ENCODE measurements at places on chromosomes 2 and 18. TPM values are rescaled to one million over a fixed set of nuclear protein-coding genes. Genes with fewer than 3 reads are reported as not detected.

DNA sequence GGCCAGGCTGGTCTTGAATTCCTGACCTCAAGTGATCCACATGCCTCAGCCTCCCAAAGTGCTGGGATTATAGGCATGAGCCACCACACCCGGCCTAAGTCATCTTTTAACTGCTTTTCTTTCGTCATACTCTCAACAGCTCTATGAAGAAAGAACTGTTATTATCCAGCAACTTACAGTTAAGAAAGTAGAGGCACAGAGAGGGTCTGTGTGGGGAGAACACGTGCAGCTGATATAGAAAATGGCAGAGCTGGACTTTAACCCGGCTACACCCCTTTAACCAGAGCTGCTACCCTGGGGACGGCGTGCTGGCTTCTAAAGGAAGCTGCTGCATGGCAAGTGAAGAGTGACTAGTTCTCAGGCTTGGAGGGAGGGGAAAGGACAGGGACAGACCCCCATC lies 25.5 kb downstream of the IGFBP2 start:
- H3K4me1 ChIP-seq = no peaks in the 10 kb centered on the region
- H3K36me3 ChIP-seq = peaks cover 23% of the 10 kb centered on the region
- H3K27me3 ChIP-seq = no peaks in the 10 kb centered on the region
- H3K4me3 ChIP-seq = no peak overlapping the region

DNA sequence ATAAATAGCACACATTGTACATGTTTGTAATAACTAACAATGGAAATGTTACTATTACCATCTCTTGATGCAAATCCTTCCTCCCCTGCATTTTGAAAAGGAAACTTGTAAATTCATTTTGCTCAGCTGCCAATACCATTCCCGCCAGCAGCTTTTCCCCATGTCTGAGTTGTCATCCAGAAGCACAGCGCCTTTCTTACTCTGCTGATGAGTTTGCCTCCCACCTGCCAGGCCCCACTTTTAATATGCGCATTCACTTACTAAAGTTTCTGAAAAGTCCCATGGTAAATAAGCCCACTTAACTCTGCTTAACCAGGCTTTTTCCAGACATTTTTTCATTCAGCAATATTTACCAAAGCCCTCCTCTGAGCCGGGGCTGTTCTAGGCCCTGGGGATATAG lies 3.9 kb downstream of the CHST10 start:
- no peaks in the 10 kb centered on the region for H3K27me3 ChIP-seq
- no peak for DNase-seq
- no peak overlapping the region for H3K4me3 ChIP-seq
- H3K4me1 ChIP-seq = peaks cover 46% of the 10 kb centered on the region
- H3K36me3 ChIP-seq = peaks cover 3% of the 10 kb centered on the region

DNA sequence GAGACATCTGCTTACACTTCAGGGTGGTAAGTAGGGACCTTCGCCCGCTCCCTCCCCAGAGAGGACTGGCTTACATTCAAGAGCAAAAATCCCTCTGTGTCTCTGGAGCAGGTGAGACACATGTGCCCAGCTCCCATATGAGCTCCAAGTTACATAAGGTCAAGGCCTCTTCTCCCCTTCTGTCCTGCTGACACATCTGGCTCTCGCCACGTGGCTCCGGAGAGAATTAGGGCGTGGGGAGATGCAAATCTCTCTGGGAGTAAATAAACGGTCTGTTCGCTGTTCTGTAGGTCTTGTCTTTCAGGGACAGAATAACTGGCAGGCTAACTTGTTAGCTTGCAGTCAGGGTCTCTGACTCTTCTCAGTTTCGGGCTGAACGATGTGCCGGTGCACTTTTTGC lies 16.2 kb downstream of the MRO start:
- H3K27ac ChIP-seq = no peak overlapping the region
- no peaks in the 10 kb centered on the region for H3K27me3 ChIP-seq
- peaks cover 2% of the 10 kb centered on the region for H3K4me1 ChIP-seq
- no peak for DNase-seq
- no peaks in the 10 kb centered on the region for H3K36me3 ChIP-seq

DNA sequence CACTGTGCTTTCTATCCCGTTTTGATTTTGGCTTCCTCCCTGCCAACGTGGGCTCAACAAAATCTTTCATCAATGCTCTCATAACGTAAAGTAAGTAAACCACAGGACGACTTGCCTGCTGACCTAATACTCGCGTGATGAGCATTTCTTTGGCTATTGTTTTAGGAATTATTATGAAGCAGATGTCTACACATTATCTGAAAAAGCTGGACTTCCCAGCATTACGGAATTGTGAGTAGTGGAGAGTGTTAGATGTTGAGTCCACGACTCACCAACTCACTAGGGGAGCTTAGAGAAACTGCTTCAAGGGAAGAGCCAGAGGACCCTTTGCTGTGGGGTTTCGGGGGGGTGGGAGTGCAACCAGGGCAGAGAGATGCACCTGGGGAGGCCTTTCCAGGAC lies 21.9 kb downstream of the HJURP start:
- no peak overlapping the region for H3K27ac ChIP-seq
- no peaks in the 10 kb centered on the region for H3K27me3 ChIP-seq
- no peak for DNase-seq
- no peak overlapping the region for H3K4me3 ChIP-seq
- H3K4me1 ChIP-seq = no peaks in the 10 kb centered on the region

GRCh38 chr2:188443207-188443606 lies 151.5 kb downstream of the GULP1 start:
- no peak for DNase-seq
- H3K27me3 ChIP-seq = no peaks in the 10 kb centered on the region
- H3K4me1 ChIP-seq = no peaks in the 10 kb centered on the region
- no peaks in the 10 kb centered on the region for H3K36me3 ChIP-seq
- no peak overlapping the region for H3K4me3 ChIP-seq
- no peak overlapping the region for H3K27ac ChIP-seq

- H3K27me3 ChIP-seq = no peaks in the 10 kb centered on the region
- no peak overlapping the region for H3K27ac ChIP-seq
- DNase-seq = no peak
- H3K4me3 ChIP-seq = no peak overlapping the region
- H3K36me3 ChIP-seq = no peaks in the 10 kb centered on the region
Observed at GRCh38 chr2:124920448-124920847, 895.4 kb downstream of the CNTNAP5 start.

- peaks cover 2% of the 10 kb centered on the region for H3K27me3 ChIP-seq
- no peaks in the 10 kb centered on the region for H3K36me3 ChIP-seq
- DNase-seq = peak; percentile 63
- peaks cover 4% of the 10 kb centered on the region for H3K4me1 ChIP-seq
- H3K27ac ChIP-seq = no peak within 1 kb of the TSS
Observed at GRCh38 chr2:241558532-241559322, at the start of gene BOK. Gene BOK (plus strand): TSS chr2:241558745. CDS start chr2:241559484, 739 bp downstream.

- no peak for DNase-seq
- no peaks in the 10 kb centered on the region for H3K4me1 ChIP-seq
- H3K4me3 ChIP-seq = no peak overlapping the region
- H3K27ac ChIP-seq = no peak overlapping the region
- H3K27me3 ChIP-seq = no peaks in the 10 kb centered on the region
- H3K36me3 ChIP-seq = no peaks in the 10 kb centered on the region
Observed at GRCh38 chr2:107374249-107374648, 452.4 kb upstream of the RGPD4 start.

DSG3 gene
- total RNA-seq = 0.07 TPM

NDC80 gene
- 40.3 TPM for total RNA-seq

GTF2A1L gene
- total RNA-seq = not detected

ADNP2 gene
- total RNA-seq = 61.1 TPM
